ENCODE measurements at places on chromosomes 5 and 9. TPM values are rescaled to one million over a fixed set of nuclear protein-coding genes. Genes with fewer than 3 reads are reported as not detected.

DNA sequence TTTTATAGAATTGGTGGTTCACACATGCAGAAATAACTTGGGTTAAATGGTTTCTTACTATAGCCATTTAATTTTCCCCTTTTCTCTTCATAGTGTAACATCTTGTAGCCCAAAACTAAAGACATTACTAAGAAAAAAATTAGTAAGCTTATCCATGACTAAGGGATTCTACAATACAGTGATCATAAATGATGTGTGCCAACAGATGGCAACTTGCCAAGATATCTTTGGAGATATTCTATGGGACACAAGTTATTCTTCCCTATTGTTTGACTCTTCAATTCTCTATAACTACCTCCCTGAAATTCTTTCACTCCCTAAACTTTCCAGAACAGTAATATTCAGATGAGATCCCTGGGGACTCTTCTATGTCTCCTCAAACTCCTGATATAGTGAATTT is 580.6 kb downstream of the PTPRD start:
- no peak for DNase-seq
- H3K4me3 ChIP-seq = no peak overlapping the region
- no peaks in the 10 kb centered on the region for H3K36me3 ChIP-seq
- H3K27me3 ChIP-seq = no peaks in the 10 kb centered on the region
- H3K4me1 ChIP-seq = no peaks in the 10 kb centered on the region

DNA sequence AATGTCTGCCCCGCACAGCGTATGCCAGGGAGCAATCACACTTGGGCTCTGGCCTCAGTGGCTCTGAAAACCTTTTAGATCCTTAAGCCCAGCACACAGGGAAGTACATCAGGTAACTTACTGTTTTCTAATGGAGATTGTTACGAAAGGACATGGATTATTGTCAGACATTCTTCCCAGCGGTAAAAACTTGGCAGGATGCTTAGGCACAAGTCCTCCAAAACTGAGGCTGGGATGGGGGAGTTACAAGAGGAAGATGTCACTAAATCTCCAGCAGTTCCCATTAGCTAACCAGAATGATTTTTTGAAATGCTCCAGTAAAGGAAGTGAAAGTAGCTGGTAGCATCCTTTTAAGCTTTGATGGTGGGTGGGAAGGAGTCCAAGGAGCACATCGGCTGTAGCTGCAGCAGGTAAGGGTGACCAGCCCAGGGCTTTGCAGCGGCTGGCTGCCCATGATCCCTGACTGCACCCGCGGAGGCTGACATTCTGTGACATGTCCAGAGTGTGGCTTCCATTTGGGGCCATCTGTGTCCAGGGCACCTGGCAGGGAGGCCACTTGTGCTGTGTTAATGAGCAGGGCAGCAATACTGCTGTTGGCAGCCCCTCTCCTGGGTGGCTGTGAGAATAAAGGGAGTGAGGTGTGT is 165.8 kb downstream of the GADD45G start:
- H3K4me3 ChIP-seq = no peak overlapping the region
- H3K27ac ChIP-seq = no peak overlapping the region
- no peaks in the 10 kb centered on the region for H3K36me3 ChIP-seq
- no peak for DNase-seq

DNA sequence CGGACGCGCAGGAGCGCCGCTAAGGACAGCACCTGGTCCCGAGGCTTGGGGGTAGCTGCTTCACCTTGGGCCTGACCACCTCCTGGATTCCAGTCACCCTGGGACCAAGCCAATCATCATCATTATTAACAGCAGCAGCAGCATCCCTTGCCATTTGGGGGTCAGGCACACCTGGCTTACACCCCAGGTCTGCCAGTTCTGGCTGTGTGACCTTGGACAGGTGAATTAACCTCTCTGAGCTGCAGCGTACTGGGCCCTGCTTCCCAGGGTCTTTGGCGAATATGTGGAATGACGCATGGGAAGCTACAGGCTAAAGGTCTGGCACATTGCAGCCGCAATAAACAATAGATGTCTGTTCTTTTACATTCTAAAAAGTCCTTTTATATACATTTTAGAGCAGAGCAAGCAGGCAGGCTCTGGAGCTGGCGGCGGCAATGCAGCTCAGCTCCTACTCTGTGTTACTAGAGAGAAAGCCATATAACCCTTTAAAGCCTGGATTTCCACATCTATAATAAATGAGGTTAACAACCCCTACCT is 97.8 kb upstream of the CPLX2 start:
- peaks cover 40% of the 10 kb centered on the region for H3K27me3 ChIP-seq
- no peaks in the 10 kb centered on the region for H3K4me1 ChIP-seq
- no peak overlapping the region for H3K27ac ChIP-seq
- no peaks in the 10 kb centered on the region for H3K36me3 ChIP-seq

- no peak for DNase-seq
- no peaks in the 10 kb centered on the region for H3K27me3 ChIP-seq
- H3K27ac ChIP-seq = no peak overlapping the region
- H3K36me3 ChIP-seq = no peaks in the 10 kb centered on the region
- peaks cover 16% of the 10 kb centered on the region for H3K4me1 ChIP-seq
- H3K4me3 ChIP-seq = no peak overlapping the region
Observed at GRCh38 chr9:94085062-94085639, 887 bp downstream of the PTPDC1 start.

DNA sequence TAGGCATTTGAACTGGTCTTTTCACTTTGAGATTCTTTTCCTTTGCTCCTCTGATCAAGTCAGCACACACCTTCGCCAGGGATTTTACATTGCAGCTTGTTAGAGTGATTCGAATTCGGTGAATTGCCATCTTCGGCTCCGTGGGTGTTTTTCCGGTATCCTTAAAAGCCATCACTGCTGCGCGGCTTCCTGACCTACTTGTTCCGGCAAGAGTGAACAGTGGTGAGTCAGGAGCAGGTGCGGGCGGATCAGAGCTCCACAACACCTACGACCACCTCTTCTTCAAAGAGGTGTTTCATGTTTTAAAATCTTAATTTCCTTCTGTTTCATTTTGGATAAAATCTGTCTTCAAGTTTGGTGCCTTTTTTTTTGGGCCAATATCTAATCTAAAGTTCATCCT is 134.6 kb downstream of the TMC1 start:
- no peak overlapping the region for H3K4me3 ChIP-seq
- H3K4me1 ChIP-seq = no peaks in the 10 kb centered on the region
- DNase-seq = no peak
- H3K27me3 ChIP-seq = peaks cover 14% of the 10 kb centered on the region
- H3K36me3 ChIP-seq = no peaks in the 10 kb centered on the region

Gene PCDH12
- total RNA-seq = 1.3 TPM

DNA sequence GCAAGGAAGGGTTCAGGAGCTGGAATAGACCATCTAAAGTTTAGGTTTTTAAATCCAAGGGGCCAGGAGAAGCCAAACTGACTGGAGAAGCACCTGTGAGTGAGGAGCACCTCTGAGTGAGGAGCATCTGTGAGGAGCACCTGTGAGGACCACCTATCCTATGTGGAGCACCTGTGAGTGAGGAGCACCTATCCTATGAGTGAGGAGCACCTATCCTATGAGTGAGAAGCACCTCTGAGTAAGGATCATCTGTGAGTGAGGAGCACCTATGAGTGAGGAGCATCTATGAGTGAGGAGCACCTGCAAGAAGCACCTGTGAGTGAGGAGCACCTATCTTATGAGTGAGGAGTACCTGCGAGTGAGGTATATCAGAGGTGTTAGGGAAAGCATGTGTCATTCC is 8.0 kb upstream of the OR1Q1 start:
- no peak for DNase-seq
- H3K36me3 ChIP-seq = no peaks in the 10 kb centered on the region
- no peaks in the 10 kb centered on the region for H3K27me3 ChIP-seq
- H3K27ac ChIP-seq = no peak overlapping the region
- H3K4me1 ChIP-seq = no peaks in the 10 kb centered on the region
- H3K4me3 ChIP-seq = no peak overlapping the region

- H3K36me3 ChIP-seq = no peaks in the 10 kb centered on the region
- no peak overlapping the region for H3K27ac ChIP-seq
- H3K4me3 ChIP-seq = no peak overlapping the region
- no peaks in the 10 kb centered on the region for H3K27me3 ChIP-seq
Observed at GRCh38 chr5:45162974-45163373, 354.2 kb downstream of the MRPS30 start.

DNA sequence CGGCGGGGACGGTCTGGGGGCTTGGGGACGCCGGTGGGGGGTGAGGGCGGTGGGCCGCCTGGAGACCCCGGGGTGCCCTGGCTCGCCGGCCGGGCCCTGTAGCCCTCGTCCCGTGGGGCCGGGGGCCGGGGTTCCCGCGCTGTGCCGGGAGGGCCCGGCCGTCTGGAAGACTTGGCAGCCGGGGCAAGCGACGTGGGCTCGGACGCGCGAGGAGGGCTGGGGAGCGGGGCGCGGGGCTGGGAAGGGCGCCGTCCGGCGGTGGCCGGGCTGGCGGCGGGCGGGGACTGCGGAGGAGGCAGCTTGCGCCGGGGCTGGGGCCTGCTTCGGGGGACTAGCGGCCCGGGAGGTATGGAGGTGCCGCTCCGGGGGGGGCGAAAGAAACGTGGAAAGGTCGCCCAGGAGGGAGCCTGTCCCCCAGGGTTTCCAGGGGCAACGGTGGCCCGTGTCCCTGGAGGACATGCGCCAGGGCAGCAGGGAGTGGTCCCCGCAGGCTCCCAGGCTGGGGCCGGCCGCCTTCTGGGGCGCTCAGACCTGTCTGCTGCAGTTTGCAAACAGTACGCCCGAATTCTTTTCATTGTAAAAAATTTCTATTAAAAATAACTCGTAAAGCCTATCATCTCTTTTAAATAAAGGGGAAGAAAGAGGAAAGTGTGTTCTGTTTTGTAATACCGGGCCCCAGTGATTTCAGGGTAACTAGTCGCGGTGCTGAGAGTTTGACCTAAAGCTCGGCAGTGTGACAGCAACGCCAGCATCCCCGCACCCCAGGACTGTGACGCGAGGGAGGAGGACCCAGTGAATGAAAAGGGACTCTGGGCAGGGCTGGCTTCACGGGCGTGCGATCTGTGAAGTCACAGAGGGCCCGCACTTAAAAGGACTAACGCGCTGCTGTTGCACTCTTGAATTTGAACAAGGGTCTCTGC is 752 bp upstream of the ANKH start:
- DNase-seq = peak; percentile 48
- H3K36me3 ChIP-seq = peaks cover 6% of the 10 kb centered on the region

DNA sequence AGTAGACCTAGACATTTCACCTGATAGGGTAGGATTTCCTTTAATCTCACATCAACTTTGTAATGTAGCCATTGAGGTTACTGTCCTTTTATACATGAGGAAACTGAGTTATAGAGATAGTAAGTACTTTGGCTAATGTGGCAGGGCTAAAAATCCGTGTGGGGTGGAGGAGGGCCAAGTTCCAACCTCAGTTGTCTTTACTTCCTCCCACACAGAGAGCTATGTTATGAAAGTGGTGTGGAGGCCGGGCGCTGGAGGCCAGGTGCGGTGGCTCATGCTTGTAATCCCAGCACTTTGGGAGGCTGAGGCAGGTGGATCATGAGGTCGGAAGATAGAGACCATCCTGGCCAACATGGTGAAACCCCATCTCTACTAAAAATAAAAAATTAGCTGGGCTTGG is 173.3 kb downstream of the PALM2AKAP2 start:
- H3K27ac ChIP-seq = no peak overlapping the region
- H3K36me3 ChIP-seq = peaks cover 8% of the 10 kb centered on the region
- H3K4me1 ChIP-seq = peaks cover 56% of the 10 kb centered on the region
- no peaks in the 10 kb centered on the region for H3K27me3 ChIP-seq
- no peak overlapping the region for H3K4me3 ChIP-seq

DNA sequence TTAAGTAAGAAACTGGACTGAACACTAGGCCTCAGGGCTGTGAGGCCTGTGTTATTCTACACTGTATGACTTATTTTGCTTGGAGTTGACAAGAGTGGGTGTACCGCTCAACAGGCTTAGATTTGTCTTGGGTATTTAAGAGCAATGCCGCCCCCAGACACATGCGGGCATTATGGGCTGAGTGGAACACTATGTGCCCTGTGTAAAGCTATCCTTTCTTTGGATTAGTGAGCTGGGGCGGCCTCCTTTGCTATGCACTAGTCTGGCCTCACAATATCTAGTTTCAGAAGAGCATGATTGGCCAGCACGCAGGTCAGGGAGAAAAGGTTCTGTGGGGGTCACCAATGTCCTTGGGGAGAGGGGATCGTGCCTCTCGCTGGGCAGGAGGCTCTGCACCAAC is 206.3 kb upstream of the GDNF start:
- H3K36me3 ChIP-seq = no peaks in the 10 kb centered on the region
- no peak overlapping the region for H3K27ac ChIP-seq
- no peaks in the 10 kb centered on the region for H3K4me1 ChIP-seq
- H3K4me3 ChIP-seq = no peak overlapping the region
- DNase-seq = no peak

Gene GEMIN5
- total RNA-seq = 36.7 TPM

- H3K4me3 ChIP-seq = no peak overlapping the region
- peaks cover 24% of the 10 kb centered on the region for H3K36me3 ChIP-seq
- DNase-seq = no peak
- no peaks in the 10 kb centered on the region for H3K27me3 ChIP-seq
- peaks cover 19% of the 10 kb centered on the region for H3K4me1 ChIP-seq
Observed at GRCh38 chr9:6977761-6978160, 220.0 kb downstream of the KDM4C start.

DNA sequence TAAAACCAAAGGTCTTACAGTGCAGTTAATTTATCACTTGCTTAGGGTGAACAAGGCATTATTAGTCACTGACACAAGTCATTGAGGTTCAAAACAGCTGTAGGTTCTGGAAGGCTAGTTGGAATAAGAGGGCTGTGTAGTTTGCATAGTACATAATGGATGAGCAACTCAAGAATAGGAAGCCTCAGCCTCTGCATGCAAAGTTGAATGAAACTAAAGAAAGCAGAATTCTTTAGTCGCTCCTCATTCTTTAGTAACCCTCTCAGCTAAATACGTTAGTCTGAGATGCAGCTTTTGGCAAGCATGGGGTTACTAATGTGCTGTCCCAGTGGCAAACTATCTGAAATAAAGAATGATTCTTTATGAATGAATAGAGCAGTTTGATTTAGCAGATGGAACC is 74.2 kb downstream of the ADGRV1 start:
- H3K4me1 ChIP-seq = no peaks in the 10 kb centered on the region
- H3K27me3 ChIP-seq = no peaks in the 10 kb centered on the region
- DNase-seq = no peak
- no peak overlapping the region for H3K4me3 ChIP-seq

Gene PCDHAC1
- total RNA-seq = not detected

- H3K36me3 ChIP-seq = peaks cover 33% of the 10 kb centered on the region
- H3K4me1 ChIP-seq = peaks cover 40% of the 10 kb centered on the region
- no peak overlapping the region for H3K4me3 ChIP-seq
- H3K27ac ChIP-seq = no peak overlapping the region
- no peaks in the 10 kb centered on the region for H3K27me3 ChIP-seq
Observed at GRCh38 chr9:76456202-76456926, 2.6 kb upstream of the GCNT1 start.

Gene MARCOL
- total RNA-seq = not detected

Gene SPATA9
- total RNA-seq = not detected

DNA sequence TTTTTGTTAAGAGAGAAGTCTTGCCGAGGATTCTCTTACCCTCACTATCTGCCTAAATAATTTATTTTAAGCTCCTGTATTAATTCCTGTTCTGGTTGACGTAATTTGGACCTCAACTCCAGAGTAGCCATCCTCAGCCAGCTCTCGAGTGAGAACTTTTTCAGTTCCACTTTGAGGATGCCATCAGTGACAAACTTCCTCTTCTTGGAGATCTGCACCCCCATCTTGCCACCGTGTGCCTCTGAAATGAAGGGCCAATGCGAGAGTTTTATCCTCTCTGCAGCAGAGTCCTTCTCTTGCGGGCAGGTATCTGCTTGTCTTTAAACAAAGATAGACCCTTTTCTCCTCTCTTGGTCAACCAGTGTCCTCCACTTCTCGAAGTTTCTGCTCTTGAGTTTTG is 19.5 kb upstream of the TMEM174 start:
- H3K4me1 ChIP-seq = no peaks in the 10 kb centered on the region
- no peak overlapping the region for H3K4me3 ChIP-seq
- no peak overlapping the region for H3K27ac ChIP-seq
- H3K27me3 ChIP-seq = peaks cover 90% of the 10 kb centered on the region

GRCh38 chr5:171601266-171601881 is 181.9 kb downstream of the FGF18 start:
- no peak overlapping the region for H3K27ac ChIP-seq
- no peaks in the 10 kb centered on the region for H3K36me3 ChIP-seq
- DNase-seq = no peak

Gene FABP6
- not detected for total RNA-seq
